ENCODE measurements at places on chromosomes 12 and 14.
A peak's percentile ranks its signal among the peaks of the same experiment; 100 is the strongest.

DNA sequence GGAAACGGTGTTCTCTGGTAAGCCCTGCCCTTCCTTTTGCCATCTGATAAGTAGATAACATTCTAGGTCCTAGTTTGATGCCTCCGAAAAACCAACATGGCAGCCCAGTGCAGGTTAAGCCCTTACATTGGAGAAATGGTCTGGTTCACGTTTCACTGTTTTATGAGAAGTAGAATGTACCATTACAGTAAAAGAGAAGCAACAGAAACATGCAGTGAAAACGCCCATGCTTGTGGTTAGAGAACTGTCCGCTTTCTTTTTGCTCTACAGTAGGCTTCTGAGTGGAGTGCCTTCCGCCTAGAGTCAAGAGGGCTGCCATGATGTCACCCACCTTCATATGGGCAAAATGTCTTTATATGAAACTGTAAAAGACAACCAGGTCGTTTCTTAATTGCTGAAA, 190.4 kb upstream of the BCL2L14 start:
- no peak for DNase-seq

DNA sequence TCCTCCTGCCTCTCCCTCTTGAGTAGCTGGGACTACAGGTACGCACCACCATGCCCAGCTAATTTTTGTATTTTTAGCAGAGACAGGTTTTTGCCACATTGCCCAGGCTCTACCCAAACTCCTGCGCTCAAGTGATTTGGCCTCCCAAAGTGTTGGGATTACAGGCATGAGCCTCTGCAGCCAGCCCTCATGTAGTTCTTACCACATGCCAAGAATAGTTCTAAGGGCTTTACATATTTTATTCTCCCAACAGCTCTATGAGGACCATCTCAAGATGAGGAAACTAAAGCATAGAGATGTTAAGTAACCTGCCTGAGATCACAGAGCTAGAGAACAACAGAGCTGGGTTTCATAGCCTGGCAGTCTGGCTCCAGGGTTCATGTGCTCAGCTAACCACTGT, 37.9 kb upstream of the ALDH2 start:
- DNase-seq = no peak

GRCh38 chr14:74609721-74610120, 2.3 kb downstream of the LTBP2 start:
- no peak for DNase-seq

- no peak for DNase-seq
Measured at GRCh38 chr12:75747572-75748021, 236.2 kb upstream of the KRR1 start.

DNA sequence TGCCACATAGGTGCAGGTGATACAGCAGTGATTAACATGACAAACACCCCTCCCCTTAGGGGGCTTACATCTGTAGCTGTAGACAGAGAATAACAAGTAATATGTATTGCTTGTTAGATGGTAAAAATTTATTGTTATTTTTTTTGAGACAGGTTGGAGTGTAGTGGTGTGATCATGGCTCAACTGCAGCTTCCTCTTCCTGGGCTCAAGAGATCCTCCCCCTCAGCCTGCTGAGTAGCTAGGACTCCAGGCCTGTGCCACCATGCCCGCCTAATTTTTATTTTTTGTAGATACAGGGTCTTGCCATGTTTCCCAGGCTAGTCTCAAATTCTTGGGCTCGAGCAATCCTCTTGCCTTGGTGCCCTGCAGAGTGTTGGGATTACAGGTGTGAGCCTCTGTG, 19.8 kb downstream of the DIP2B start:
- DNase-seq = no peak

DNA sequence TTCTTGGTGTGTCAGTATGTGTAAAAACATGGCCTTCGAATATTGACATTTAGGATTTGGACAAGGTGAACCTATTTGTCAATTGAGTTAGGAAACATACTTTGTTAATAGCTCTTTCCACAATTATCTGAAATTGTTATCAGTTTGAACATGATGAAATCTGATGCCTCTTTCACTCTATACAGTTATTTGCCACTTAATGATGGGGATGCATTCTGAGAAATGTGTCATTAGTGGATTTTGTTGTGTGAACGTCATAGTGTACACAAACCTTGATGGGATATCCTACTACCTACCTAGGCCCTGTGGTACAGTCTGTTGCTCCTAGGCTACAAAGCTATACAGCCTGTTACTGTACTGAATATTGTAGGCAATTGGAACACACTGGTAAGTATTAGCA, 4.8 kb downstream of the TULP3 start:
- DNase-seq = no peak

DNA sequence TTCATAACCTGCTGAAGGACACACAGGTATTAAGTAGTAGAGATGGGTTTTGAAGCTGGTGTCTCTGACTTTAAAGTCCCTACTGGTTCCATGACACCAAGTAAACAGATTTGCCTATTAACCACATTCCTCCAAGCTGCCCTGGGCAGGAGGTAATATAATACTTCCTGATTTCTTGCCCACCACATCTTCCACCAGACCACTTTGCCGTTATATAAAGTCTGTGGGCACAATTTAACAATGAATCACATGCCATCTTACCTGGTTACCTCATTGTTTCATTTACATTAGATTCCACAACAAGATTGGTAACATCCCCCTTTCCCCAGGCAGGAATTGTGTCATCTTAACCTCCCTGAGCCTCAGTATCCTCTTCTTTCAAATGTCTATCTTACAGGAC, 900 bp upstream of the LRRC23 start:
- DNase-seq = no peak

- no peak for DNase-seq
Measured at GRCh38 chr12:108514468-108514972, 557 bp upstream of the FICD start.

DNA sequence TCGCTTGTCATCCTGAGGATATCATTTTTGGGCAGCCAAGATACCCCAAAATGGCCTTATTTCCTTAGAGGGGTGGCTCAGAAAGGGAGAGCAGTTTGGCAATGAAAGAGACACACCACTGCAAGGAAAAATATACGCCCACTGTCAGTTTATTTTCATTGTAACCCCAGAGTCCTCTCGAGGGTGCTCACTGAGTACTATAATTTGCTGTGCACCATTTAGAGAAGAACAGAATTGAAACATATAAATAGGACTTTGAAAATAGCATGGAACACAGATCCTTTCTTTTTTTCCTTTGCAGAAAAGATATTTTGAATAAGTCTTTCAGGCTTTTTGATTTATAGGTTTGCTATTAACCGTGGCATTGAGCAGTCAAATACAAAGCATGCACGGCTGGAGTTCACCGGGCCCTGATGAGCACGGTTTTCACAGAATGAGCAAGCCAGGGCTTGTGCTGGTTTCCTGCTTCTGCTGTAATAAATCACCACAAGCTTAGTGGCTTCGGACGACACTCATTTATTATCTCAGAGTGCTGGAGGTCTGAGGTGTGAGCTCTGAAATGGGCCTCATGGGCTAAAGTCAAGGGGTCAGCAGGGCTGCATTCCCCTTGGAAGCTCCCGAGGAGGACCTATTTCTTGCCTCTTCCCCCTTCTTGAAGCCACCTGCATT, 152.3 kb downstream of the ZNF664 start:
- DNase-seq = peak; percentile 56

GRCh38 chr14:64891839-64892375, 12.2 kb upstream of the SPTB start:
- no peak for DNase-seq

DNA sequence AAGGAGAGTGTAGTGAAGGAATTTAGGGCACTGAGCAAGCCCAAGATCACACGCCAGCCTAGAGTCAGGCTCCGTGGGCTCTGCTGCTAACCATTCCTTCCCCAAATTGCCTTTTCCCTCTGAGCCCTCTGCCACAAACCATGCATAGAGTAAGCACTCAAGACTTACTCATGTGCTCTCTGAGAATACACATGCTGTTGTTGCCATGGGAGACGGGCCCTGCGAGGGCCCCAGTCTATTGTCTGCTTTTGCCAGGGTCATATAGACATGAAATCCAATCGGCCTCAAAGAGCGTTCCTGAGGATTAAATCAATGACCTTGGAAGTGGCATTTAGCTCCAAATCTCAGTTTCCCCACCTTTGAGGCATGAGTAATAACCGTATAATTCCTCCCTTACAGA, 48.7 kb upstream of the WSCD2 start:
- DNase-seq = no peak

- no peak for DNase-seq
Measured at GRCh38 chr12:104182144-104182543, 33.4 kb upstream of the TXNRD1 start.

DNA sequence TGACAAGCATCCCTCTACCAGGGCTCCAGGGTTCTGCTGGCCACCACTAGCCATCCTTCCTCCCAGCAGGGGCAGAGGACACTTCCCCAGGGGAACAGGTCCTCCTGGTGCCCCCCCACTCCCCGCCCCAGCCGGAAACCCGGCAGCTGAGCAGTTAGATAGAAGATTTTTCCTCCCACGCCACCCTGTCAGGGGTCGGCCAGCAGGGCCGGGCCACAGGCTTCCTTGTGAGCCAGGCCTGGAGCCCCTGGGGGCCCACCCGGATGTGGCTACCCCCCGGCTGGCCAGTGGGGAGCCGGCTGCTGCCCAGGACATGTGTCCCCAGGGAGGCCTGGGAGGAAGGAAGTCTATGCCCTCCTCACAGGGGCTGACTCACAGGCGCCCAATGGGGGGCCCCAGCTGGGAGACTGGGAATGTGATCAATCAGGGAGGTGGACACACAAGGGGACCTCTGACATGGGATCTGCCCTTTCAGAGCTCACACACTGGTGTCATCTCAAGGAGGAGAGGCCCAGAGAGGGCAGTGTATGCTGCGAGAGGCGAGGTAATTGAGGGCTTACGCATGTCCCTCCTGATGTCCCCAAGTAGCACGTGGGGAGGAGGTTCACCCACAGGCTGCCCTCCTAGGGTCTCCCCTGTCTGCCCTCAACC, 4.2 kb downstream of the SH2B3 start:
- no peak for DNase-seq

DNA sequence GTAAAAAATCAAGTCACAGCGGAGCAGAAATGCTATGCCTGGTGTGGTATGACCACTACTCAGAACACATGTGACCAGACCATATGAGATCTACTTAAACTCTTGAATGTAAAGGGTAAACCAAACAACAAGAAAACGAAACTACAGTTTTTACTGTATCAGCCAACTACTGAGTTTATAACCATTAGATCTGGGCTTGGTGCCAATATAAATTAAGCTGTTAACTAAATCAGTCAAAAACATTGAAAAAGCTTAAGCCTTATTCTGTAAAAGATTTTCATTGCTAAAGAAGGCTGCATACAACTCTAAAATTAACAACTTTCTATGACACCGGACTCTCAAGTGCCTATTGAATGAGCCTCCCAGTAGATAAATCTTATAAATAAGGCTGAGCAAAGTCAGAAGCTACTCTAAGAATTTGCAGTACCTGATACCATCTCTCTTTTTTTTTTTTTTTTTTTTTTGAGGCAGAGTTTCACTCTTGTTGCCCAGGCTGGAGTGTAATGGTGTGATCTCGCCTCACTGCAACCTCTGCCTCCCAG, 35.4 kb downstream of the SPTLC2 start:
- DNase-seq = peak; percentile 67

DNA sequence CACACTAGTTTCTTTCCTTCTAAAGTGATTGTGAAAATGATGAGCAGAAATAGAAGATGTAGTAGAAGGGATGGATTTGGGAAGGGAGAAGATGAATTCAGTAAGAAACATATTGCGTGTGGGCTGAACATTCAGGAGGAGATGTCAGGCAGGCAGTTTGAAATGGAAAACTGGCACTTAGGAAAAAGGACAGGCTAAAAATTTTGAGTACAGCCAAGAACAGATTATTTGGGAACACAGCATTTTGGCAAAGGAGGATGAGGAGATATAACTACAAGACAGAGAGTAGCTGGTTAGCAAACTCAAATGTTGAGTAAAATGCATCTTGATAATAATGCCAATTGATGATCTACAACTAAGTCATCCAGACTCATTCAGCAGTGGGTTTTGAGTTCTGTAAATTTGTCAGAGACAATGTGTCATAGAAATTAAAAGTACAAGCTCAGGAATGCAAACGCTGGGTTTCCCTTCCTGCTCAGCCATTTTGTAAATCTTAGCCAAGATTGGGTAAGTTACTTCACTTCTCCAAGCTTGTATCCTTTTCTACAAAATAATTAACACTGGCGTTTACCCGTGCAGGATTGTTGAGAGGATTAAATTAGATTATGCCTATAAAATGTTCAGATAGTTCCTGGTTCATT, 255.0 kb downstream of the NAV3 start:
- no peak for DNase-seq

- DNase-seq = no peak
Measured at GRCh38 chr14:23382276-23382675, 5.4 kb downstream of the CMTM5 start.

DNA sequence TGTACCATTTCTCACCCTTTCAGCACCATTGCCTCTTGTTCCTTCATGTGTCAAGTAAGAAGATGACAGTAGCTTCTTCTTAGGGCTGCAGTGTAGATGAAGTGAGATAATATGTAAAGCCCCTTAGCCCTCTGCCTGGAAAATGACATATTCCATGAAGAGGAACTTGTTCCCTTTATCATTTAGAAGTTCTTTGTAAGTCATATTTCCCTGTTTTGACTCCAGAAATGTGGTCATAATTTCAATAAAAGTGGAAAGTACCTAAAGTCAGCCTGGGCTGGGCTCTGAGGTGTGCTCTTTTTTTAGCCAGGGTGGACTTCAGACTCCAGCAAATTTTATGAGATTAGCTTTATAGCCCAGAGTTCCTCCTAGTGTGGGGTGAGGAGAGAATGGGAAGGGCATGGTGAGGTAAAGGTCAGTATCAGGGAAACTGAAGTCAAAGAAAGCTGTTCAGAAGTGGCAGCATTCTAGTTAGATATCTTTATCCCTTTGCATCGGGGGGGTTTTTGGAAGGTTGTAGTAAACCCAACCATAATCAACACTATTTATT, 92.5 kb downstream of the TMCC3 start:
- no peak for DNase-seq

DNA sequence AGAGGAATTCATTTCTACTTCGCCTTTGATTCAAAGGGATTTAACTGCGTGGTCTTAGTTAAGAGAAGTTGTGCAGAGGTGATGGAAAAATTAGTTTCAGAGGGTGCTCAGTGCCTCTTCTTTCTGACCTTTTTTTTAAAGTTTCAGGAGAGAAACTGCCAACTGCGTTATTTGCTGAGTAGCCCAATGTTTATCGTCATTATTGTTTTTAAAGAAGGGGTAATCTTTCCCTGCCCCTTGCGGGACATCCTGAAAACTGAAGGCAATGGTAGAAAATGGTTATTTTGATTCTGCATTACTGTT, 11.0 kb downstream of the OTX2 start:
- no peak for DNase-seq

GRCh38 chr14:73903028-73903427, 16.4 kb downstream of the ZNF410 start:
- DNase-seq = no peak
